Hair follicle dermal papilla cell (primary cell): ENCODE measurements at places on chromosomes 13 and 19. TPM values are rescaled to one million over a fixed set of nuclear protein-coding genes. Genes with fewer than 3 reads are reported as not detected.

Gene ADGRE2
- total RNA-seq = 0.16 TPM in 1 of 2 replicates, not detected in the other

Gene EDDM13
- total RNA-seq = not detected in 2 replicates

Gene KIR2DL4
- total RNA-seq = not detected in 2 replicates

Gene ZNF440
- total RNA-seq = 8.5 and 10.4 TPM in 2 replicates

Gene SYNGR4
- not detected in 2 replicates for total RNA-seq

Gene S1PR4
- total RNA-seq = not detected in 2 replicates

Gene ZNF470
- total RNA-seq = 6.0 and 7.3 TPM in 2 replicates

Gene IGFL2
- not detected in 2 replicates for total RNA-seq

Gene TEX26
- total RNA-seq = not detected in 2 replicates

Gene NKG7
- total RNA-seq = not detected in 2 replicates

Gene UBE2M
- 47.9 and 50.3 TPM in 2 replicates for total RNA-seq

Gene CD37
- total RNA-seq = not detected in 2 replicates

Gene NLRP4
- not detected in 2 replicates for total RNA-seq

Gene RXFP2
- not detected in 2 replicates for total RNA-seq

Gene ZNF135
- total RNA-seq = 7.3 and 8.0 TPM in 2 replicates

Gene ZNF235
- total RNA-seq = 5.7 and 7.5 TPM in 2 replicates

Gene PSPN
- 0.97 and 2.9 TPM in 2 replicates for total RNA-seq

Gene ZNF729
- not detected in 2 replicates for total RNA-seq

Gene TSEN34
- 56.0 and 64.7 TPM in 2 replicates for total RNA-seq

Gene SIGLEC10
- not detected in 2 replicates for total RNA-seq

Gene NBEA
- total RNA-seq = 5.7 and 7.3 TPM in 2 replicates

Gene KRTDAP
- not detected in 2 replicates for total RNA-seq

Gene CRB3
- total RNA-seq = not detected in 2 replicates

Gene ZNF43
- total RNA-seq = 6.8 and 7.6 TPM in 2 replicates

Gene PTH2
- total RNA-seq = not detected in 2 replicates

Gene COL5A3
- total RNA-seq = 37.6 and 67.5 TPM in 2 replicates

Gene MBD3L3
- not detected in 2 replicates for total RNA-seq

Gene NAA16
- 9.6 and 13.8 TPM in 2 replicates for total RNA-seq
